ENCODE measurements at places on chromosomes 12 and 14.

DNA sequence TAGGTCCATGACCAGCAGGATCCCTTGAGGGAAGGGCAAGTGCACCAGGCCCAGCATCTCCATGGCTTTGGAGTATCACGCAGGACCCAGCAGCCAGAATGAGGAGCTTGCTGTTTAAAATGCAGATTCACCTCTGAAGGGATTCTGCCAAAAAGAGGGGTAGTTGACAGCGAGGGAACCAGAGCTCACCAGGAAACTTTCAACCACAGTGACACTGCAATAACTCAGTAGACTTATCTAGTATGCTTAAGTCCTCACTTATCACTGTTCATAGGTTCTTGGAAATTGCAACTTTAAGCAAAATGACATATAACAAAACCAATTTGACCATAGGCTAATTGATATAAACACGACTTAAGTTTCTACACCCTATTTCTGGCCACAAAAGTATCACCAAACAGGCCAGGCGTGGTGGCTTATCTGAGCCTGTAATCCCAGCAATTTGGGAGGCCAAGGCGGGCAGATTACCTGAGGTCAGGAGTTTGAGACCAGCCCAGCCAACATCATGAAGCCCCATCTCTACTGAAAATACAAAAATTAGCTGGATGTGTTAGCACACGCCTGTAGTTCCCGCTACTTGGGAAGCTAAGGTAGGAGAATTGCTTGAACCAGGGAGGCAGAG lies 21.4 kb upstream of the CKAP4 start:
- no peak for DNase-seq

DNA sequence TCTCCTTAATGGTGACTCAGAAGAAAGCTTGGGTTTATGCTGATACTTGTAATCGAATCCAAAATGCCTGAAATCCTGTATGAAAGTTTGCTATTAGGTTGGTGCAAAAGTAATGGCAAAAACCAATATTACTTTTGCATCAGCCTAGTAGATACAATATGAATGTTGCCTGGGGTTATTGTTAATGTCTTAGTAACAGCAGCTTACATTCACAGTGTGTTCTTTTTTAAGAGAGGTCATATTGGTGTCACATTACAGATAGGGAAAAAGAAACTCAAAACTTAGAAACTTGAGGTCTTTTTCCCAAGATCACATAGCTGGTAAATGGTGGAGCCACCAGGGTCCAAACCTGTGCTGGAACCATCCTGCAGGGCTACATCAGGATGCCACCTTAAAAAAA lies 25.2 kb downstream of the SRGAP1 start:
- no peak for DNase-seq

DNA sequence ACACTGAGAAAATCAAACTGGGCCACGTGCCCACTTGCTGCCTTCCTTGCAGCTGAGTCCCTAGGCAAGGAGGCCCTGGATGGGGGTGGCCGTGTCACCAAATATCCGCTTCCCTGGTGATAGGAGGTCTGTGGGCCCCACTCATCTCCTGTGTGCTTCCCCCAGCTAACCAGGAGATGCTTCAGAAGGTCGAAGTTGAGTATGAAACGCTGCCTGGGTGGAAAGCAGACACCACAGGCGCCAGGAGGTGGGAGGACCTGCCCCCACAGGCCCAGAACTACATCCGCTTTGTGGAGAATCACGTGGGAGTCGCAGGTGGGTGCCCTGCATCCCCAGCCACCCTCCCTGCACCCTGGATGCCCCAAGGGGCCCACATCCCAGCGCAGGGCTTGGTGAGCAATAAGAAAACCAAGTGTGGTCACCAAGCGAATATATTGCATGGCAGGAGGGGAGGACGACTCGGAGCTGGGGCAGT lies 6.8 kb upstream of the SIVA1 start:
- no peak for DNase-seq

DNA sequence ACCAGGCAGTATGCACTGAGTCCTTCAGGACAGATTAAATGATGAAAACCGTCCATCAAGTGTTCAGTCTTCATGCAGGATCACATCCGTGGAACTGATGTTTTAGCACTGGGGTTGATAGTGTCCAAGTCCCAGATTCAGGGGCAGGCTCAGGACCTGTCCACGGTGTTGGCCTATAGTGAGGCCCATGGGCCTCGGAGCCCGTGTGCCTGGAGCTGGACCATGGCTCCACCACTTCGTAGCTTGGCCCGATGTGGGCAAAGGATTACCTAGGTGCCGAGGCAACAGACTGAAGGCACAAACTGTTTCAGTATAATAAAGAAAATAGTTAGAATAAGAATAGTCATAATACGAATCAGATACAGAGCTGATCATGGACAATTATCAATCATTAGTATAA lies 41.8 kb downstream of the DDX51 start:
- no peak for DNase-seq

DNA sequence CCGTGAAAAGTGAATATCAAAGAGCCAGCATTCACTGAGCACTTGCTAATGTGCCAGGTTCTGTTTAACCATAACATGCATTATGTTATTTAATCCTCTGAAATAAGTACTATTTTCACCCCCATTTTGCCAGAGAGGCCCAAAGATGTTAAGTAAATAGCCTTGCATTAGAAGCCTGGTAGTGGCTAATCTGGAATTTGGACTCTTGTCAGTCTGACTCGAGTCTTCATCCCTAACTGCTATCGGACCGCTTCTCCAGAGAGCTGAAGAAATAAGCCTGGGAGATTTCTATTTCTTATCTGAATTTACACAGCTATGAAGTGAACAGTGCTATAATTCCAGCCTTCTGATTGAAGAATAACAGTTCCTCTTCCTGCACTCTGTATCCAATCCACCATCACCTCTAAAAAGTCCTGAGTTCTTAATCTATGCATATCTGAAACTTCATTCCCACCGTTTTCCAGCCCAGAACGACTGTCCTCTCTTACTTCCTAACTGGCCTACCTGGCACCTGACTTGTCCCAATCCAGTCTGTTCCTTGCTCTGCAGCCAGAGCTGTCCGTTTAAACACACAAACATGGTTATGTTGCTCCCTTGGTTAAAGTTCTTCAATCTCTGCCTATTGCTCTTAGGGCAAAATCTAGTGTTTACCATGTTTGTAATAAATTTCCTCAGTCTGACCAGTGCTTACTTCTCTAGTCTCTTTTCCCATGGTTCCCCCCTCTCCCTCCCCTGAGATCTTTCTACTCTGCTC lies 2.3 kb downstream of the POLR3B start:
- DNase-seq = no peak

DNA sequence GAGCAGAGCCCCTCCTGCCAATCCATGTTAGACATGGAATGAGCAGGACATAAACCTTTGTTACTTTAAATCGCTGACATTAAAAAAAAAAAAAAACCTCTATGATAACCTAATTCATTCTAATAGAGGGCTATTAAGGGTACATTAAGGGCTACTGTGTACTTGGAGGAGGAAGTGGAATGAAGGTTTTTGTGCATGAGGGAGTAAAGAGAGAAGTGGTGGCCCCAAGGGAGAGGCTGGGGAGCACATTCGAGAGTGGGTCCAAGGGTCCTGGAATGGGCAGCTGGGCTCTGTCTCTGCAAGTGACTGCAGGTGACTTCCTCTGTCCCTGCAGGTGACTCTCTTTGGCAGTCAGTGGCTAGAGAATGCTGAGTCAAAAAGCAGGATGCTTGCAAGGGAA lies 32.1 kb upstream of the PTGDR start:
- no peak for DNase-seq

- no peak for DNase-seq
Observed at GRCh38 chr14:93464271-93464670, 33.5 kb downstream of the UNC79 start.

GRCh38 chr12:103802586-103802886 lies 38.5 kb downstream of the NT5DC3 start:
- no peak for DNase-seq

GRCh38 chr14:30822080-30822571 lies 52.2 kb upstream of the COCH start:
- no peak for DNase-seq

- no peak for DNase-seq
Observed at GRCh38 chr12:66409195-66409871, 107.0 kb downstream of the HELB start.

DNA sequence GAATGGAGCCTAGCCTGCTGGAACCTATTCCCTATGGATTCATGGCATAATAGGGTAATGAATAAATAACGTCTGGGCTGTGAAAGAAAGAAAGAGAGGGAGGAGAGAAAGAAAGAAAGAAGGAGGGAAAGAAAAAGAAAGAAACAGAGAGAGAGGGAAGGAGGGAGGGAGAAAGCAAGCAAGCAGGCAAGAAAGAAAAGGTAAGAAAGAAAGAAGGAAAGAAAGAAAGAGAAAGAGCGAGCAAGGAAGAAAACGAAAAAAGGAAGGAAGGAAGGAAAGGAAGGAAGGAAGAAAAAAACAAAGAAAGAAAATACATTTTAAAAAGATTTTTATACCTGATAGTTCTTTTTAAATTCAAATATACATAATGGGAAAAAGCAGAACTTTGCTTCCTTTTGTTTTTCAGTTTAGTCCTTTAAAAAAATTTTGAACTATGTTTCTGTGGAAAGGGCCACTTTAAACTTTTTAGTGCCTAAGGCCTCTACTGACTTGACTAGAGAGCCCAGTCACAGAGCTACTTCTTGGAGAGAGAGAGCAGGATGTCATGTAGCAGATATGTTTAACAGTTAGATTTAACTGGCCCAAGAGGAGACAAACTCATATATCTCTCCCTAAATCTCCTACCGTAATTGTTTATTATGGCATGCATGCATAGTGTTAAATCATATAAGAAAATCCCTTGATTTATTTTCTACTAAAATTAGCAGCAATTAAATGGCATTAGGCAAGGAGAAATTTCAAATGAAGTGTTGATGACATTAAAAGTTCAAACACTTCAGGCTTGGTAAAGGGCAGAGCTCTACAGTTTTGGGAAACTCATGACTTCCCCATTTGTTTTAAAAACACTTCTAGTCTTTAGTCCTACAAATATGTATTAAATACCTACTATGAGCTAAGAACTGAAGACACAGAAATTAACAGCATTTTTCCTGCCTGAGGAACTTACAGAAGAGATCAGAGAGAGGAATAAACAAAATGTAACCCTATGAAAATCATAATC lies 305.5 kb downstream of the BCAT1 start:
- DNase-seq = no peak

All from urothelium cell line (cell line).